ENCODE measurements at places on chromosomes 3 and 15.

- no peak for DNase-seq
Measured at GRCh38 chr3:4862973-4863372, 116.3 kb upstream of the BHLHE40 start.

- DNase-seq = no peak
Measured at GRCh38 chr3:146814601-146815315, 209.6 kb upstream of the PLSCR5 start.

DNA sequence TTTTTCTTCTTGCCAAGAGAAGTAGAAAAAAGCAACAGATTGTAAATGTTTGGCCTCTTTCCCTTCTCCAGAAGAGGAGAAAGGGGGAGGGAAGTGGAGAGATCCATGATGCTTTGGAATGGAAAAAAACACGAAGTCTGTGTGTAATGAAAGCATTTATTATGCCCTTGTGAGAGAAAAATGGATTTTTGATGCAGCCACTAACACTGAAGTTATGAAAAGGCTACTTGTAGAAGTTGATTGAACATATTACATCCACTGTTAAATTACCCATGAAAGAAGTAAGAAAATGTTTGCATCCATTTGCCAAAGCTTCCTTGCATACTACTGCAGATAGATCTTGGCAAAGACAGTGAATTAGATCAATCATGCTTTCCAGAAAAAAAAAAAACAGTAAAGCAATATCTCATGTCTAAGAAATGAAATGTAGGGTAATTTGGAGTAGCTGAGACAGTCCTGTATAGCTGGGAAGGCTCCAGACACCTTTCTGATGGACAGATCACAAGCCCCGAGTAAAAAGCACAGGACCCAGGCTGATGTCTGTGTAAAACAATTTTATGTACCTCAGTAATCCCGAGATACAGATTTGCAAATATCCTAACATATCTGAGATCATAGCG lies 295.5 kb downstream of the PLOD2 start:
- DNase-seq = no peak

GRCh38 chr3:131053043-131053859 lies 26.6 kb downstream of the NEK11 start:
- DNase-seq = no peak

DNA sequence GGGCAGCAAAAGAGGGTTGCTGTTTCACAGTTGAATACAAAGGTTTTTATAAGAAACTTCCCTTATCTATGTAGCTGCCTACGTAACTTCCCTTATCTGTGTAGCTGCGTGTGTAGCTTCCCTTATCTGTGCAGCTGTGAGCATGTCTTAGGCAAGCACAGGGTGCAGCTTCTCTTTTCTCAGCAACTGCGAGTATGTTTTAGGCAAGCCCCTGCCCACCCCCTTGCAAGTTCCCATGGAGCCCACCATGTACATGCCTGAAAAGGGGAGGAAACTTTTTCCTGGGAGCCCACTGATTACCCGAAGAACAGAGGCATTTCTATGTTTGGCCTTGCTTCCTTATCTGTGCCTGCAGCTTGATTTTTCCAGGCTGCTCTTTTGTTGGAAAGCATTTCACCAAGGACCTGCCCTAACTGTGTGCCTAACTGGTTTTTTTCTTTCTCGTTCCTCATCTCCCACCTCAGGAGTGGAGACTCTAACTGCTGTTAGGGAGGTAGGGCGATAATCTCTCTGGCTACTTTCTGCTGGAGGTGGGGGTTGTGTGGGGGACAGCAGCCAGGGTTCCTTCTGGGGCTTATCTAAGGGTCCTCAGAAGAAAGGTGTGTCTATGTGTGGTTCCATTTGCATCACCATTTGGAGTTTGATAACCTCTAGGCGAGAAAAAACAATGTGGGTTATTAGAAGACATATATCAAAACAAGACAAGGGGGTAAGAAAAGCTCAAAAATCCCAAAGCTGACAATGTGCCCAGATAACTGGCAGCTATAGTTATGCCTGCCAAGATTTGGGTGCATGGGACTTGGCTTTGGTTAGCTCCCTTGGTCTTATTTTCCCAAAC lies 26.0 kb downstream of the SORD start:
- no peak for DNase-seq

DNA sequence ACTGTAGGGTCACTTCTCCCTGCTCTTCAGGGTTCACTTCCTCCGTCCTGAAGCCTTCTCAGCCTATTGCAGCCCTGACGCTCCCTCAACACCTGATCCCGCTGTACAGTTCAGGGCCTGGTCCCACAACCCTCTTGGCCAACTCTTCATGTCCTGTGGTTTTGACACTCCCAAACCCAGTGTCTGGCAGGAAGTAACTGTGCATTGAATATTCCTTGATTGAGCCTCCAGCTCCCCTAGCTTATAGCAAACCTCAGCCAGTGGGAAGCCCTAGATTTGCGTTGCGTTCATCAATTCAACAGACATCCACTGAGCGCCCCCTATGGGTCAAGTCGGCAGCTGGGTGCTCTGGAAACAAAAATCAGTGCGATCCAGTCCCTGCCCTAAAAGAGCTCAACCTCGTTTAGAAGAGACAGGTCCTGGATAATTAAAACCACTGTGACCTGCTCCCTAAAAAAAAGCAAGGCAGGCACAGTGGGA lies 13.5 kb downstream of the UBAP1L start:
- peak; percentile 18 for DNase-seq

DNA sequence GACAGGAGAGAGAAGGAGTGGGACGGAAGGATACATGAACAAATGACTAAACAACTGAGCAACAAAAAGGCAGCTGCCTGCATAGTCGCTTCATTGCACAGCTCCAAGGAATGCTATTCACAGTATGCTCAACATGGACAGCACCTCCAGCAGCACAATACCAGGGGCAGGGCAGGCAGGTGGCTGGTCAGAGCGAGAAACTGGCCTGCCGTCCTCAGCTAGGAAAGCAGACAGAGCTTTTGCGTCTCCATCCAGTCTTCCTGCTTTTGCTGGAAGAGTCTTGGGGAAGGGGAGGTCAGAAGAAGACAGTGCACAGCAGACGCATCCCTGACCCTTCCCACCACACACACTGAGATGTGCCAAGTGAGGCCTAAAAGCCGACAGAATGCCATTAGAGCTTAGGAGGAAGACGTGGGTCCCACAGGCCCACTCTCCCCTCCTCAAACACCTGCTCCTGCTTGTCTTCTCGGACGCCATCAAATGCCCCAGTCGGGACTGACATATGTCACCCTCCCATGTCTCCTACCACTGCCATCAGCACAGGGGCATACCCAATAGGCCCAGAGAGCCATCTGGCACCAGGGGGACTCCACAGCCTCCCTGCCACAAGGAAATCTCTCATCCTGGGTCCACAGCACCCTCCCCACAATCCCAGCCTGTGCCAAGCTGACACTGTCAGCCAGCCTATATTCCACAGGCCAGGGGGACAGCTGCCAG lies 3.9 kb downstream of the RAB6B start:
- no peak for DNase-seq

DNA sequence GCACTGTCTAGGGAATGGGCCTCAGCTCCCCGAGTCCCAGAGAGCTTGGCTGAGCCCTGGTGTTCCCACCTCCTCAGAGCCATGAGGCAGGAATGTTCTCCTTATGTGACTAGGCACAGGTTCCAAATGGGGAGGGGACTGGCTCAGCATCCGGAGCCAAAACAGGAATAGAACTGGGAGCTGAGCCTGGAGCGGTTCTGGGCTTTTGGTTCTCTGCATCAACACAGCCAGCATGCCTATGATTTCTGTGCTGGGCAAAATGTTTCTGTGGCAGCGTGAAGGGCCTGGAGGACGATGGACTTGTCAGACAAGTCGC lies at the start of gene FAM131A:
Gene FAM131A (plus strand): TSS at position 202 of the 316 bp plus-strand sequence. CDS start 31 bp downstream, at position 233.
- no peak for DNase-seq

GRCh38 chr15:100133001-100133400 lies 208.8 kb downstream of the ADAMTS17 start:
- no peak for DNase-seq

GRCh38 chr3:48140336-48140757 lies 47.9 kb downstream of the CDC25A start:
- no peak for DNase-seq

DNA sequence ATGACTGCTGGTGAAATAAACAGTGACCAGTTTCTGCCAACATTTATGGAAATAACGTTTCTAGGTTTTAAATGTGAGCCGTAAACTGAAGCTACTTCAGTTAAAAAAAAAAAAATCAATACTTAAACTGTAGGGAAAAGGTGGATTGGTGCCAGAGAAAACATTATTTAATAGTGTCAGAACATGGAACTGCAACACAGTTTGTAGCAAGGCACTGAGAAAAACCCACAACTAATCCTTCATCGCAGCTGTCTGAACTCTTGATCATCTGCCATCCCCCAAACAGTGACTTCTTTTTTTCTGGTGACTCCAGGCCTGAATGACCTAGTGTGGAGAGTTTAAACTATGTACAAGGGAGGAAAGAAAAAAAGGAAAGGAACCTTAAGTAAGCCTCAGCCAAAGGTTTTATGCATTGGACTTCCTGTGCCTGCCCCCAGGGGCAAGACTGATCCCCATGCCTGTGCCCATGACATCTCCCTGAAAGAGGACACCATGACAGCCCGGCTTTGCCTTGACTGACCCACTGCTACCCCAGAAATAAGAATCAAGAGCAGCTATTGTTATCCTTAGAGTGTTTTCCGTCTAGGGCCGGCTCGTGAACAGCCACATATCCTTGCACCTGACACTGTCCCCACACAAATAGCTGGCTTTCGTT lies 33.1 kb downstream of the CRTAP start:
- no peak for DNase-seq

- DNase-seq = no peak
Measured at GRCh38 chr3:105798381-105798934, 70.4 kb downstream of the CBLB start.

All from stimulated activated CD8-positive, alpha-beta memory T cell treated with anti-CD3 and anti-CD28 coated beads, Interleukin-4, amount 100 ng/mL, for 4 hours (primary cell).